ENCODE measurements at places on chromosomes 1 and 21. TPM values are rescaled to one million over a fixed set of nuclear protein-coding genes. Genes with fewer than 3 reads are reported as not detected.

HPDL gene
- not detected for total RNA-seq

UTS2 gene
- not detected for total RNA-seq

FNDC10 gene
- total RNA-seq = 3.0 TPM

CD1B gene
- not detected for total RNA-seq

PAQR7 gene
- total RNA-seq = 2.2 TPM

ZYG11A gene
- not detected for total RNA-seq

LDLRAD2 gene
- not detected for total RNA-seq

KIFAP3 gene
- total RNA-seq = 31.0 TPM

UBL4B gene
- not detected for total RNA-seq

LMX1A gene
- total RNA-seq = 0.14 TPM

NUP210L gene
- total RNA-seq = 0.30 TPM

S100A1 gene
- total RNA-seq = 2,065 TPM

NECTIN4 gene
- total RNA-seq = not detected

GADD45A gene
- 53.8 TPM for total RNA-seq

MAB21L3 gene
- total RNA-seq = 0.27 TPM

CHIA gene
- total RNA-seq = not detected

OR2L2 gene
- not detected for total RNA-seq

COL24A1 gene
- total RNA-seq = 1.6 TPM

CLCNKA gene
- 0.19 TPM for total RNA-seq

CTH gene
- 0.60 TPM for total RNA-seq

PADI2 gene
- total RNA-seq = 0.87 TPM

COL16A1 gene
- total RNA-seq = 12.7 TPM

TOR1AIP1 gene
- total RNA-seq = 41.9 TPM

PGBD2 gene
- 2.9 TPM for total RNA-seq

CR1L gene
- total RNA-seq = not detected

C1orf21 gene
- 54.5 TPM for total RNA-seq

CD164L2 gene
- total RNA-seq = not detected

NR5A2 gene
- 1.6 TPM for total RNA-seq

SMYD2 gene
- total RNA-seq = 205 TPM

CHRNB2 gene
- not detected for total RNA-seq

S100A5 gene
- total RNA-seq = not detected

RASAL2 gene
- total RNA-seq = 30.2 TPM

TMIGD3 gene
- 1.7 TPM for total RNA-seq

NMNAT2 gene
- 2.1 TPM for total RNA-seq

ACOT11 gene
- 43.4 TPM for total RNA-seq

AMY1C gene
- total RNA-seq = not detected

VAV3 gene
- total RNA-seq = 1.7 TPM

FMO5 gene
- 8.2 TPM for total RNA-seq

LIPI gene
- total RNA-seq = not detected

ZBTB37 gene
- 7.7 TPM for total RNA-seq

CHODL gene
- total RNA-seq = 0.14 TPM
